IPS-NIHi11 (cell line): ENCODE measurements at places on chromosomes 1 and 21.

DNA sequence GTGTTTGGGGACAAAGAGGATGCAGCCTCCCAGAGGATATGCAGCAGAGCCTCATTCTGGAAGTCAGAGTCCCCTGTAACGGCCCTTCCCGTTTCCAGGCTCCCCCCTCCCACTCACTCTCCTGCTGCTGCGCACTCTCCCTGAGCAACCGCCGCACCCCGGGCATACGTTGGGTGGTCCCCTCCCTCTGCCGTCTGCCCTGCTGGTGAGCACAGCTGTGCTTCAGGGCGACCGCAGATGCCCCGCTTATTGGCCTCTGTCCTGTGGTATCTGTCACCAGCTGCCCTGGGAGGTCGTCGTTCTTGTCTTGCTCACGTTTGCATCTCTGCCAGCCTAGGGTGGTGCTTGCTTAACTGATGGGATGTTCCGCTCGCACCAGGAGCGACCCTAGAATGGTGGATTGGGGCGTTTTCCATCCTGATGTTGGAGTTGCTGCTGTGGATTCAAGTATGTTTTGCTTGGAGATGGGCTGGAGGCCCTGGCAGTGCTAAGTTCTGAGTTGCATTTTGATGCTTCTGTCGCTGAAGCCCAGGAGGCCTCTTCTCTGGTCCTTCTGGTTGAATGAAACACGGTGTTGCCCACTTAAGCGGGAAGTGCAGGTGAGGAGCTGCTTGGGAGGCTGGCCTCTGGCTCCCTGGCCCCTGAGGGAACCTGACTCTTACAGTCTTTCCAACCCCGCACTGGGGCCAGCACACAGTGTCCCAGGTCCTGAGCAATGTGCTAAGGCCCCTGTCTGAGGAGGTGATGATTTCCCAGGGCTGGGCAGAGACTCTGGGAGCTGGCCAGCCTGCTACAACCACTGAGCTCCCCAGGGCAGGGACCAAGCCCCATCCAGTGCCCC, 3.2 kb downstream of the TMEM201 start:
- DNase-seq = no peak

GRCh38 chr1:110291241-110292030, 47.7 kb upstream of the RBM15 start:
- no peak for DNase-seq

DNA sequence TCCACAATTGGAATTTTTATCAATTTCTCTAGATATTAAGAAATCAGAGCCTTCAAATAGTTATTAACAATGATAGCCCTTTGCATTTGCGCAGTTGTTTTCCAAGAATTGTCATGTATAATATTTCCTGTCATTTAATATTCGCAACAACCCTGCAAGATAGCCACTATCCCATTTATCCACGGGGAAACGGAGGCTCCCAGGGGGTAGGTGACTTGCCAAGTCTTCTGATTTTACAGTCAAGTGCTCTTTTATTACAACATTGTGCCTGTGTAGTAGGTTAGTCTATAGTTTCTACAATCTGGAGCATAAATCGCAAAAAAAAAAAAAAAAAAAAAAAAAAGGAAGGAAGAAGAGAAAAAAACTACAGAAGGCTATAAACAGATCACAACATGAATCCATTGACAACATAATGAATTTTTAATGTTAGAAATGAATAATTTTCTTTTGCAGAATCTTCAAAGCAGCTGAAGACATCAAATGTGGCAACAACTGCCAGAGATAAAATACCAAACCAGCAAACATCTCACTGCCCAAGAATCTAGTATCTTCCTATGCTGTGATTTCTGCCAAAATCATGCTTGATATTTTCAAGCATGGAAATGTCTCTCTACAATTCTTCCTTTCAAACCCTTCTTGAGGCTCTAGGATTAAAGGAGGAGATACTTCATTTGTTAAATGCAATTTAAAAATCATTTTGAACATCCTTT, 125.5 kb downstream of the PTPN14 start:
- no peak for DNase-seq

DNA sequence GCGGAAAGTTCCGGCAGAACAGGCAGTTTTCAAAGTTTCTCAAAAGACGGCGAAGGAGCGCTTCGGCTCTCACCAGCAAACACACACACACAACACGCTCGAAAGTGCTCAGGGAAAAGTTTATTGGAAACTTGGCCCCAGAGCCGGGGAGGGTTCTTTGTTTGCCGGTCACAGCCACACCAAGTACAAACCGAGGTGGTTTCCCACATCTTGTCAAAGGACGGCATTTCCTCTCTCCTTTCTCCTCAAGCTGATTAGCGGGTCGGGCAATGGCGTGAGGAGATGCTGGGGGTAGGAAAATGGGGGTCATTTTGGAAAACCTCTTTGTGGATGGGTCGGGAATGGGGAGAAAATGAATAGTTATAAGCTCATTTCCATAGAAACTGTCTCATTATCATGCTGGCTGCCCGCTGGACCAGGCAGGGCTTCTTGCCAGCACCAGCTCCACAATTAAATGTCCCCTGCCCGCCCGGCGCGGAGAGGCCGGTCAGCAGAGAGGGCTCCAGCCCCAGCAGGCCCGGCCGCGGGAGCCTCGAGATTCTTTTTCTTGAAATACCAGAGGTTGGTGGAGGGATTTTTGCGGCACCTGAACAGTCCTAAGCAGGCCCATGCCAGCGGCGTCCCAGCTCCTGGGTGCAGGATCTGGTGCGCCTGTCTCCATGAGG, 92.3 kb downstream of the PRDM16 start:
- no peak for DNase-seq

GRCh38 chr1:158087320-158087927, 93.3 kb upstream of the CD1D start:
- peak; percentile 90 for DNase-seq

DNA sequence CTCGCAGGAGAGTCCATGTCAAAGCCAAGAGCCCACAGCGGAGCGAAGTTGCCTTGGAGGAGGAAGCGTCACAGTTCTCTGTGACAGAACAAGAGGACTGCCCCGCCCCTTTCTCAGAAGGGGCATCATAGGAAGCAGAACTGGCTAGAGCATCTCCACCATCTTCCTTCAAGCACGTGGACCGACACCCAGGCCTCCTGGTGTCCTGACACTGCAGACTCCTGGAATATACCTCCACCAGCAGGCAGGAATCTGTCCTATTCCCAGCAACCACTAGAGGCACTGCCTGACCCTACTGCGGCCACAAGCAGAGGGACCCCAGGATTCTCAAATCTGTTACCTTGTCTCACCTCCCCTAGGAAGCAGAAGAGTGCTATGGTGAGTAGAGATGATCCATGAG, 37.8 kb downstream of the GPA33 start:
- DNase-seq = peak; percentile 72

GRCh38 chr1:54125386-54126070, 27.3 kb downstream of the CDCP2 start:
- peak; percentile 59 for DNase-seq

- no peak for DNase-seq
Measured at GRCh38 chr1:12654004-12654567, 10.2 kb downstream of the AADACL4 start.
